ENCODE measurements at places on chromosomes 4 and X. TPM values are rescaled to one million over a fixed set of nuclear protein-coding genes. Genes with fewer than 3 reads are reported as not detected.
A peak's percentile ranks its signal among the peaks of the same experiment; 100 is the strongest.

The HTATSF1 gene
- total RNA-seq, result 36.5 TPM

The SPACA5 gene
- not detected for total RNA-seq

The SSX2 gene
- total RNA-seq, result not detected

The PFKFB1 gene
- total RNA-seq, result not detected

The SCML1 gene
- total RNA-seq, result 9.2 TPM

The ZNF157 gene
- not detected for total RNA-seq

The SH2D1A gene
- not detected for total RNA-seq

The MAML3 gene
- 1.2 TPM for total RNA-seq

- peak; percentile 7 for DNase-seq
Measured at GRCh38 chr4:54487491-54487890, 170.3 kb upstream of the KIT start.

GRCh38 chr4:147547314-147548056 is 66.6 kb downstream of the EDNRA start:
- DNase-seq, result peak; percentile 32

DNA sequence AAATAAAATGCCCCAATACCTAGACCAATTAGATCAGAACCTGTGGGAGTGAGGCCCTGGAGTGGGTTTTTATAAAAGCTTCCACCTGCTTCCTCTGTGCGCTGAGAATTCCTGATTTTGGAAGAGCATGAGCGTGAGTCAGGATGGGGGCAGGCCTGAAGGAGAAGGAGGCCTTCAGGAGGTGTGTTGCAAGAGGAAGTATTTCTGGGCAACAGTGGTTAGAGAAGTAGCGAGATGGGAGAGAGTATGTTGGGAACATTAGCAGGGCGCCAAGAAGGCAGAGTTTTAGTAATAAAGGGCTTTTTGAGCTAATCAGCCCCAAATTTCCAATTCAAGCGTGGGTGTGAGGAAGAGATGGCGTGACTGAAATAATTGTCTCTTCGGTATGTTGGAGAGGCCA is 349.8 kb downstream of the UNC5C start:
- no peak for DNase-seq

DNA sequence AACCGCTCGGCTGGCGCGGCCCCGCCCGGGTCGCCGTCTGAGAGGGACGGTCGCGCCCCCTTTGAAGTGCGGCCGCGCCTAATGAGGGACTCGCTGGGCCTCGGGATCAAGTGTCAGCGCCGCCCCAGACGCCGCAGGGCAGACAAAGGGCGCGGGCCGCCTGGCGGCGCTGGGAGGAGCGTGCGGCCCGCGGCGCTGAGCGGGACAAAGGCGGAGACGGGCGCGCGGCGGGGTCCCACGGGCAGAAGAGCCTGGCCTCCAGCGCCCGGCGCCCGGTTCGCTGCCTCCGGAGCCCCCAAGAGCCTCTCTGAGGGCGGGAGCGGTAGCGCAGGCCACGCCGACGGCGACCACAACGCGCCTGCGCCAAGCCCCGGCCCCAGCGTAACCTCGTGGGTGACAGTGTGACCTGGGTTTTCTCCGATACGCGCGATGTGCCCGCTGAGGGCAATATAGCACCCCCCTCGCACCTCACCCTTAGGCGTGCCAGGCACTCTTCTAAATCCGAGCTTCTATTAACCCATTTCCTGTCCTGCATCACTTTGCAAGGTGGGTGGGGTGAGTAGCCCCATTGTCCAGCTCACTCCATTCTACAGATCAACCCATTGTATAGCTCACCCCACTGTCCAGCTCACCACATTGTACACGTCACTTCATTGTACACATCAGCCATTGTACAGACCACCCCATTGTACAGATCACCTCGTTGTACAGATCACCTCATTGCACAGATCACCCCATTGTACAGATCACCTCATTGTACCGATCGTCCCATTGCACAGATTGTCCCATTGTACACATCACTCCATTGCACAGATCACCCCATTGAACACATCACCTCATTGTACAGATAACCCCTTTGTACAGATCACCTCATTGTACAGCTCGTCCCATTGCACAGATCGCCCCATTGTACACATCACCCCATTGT is 33.7 kb upstream of the STX18 start:
- DNase-seq, result peak; percentile 8

- DNase-seq, result peak; percentile 69
Measured at GRCh38 chr4:24991015-24991414, 39.7 kb downstream of the LGI2 start.

GRCh38 chr4:95761426-95761825 is 78.5 kb upstream of the PDHA2 start:
- DNase-seq, result no peak

DNA sequence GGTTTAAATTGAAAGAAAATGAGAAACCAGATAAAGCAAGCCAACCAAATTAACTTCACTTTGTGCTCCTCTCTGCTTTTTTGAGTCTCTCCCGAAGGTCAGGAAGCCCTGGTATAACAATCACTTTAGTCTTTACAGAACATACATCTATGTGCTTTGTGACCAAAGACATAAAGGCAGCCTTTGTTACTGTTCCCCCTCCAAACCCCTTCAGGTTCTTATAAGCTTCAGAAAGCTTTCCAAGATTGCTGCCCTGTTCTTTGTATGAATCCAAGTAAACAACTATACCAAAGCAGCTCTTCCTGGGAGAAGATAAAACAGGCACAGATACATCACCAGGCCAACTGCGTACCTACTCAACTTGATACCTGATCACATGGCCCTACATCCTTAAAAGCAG is 28.7 kb downstream of the RLIM start:
- no peak for DNase-seq

DNA sequence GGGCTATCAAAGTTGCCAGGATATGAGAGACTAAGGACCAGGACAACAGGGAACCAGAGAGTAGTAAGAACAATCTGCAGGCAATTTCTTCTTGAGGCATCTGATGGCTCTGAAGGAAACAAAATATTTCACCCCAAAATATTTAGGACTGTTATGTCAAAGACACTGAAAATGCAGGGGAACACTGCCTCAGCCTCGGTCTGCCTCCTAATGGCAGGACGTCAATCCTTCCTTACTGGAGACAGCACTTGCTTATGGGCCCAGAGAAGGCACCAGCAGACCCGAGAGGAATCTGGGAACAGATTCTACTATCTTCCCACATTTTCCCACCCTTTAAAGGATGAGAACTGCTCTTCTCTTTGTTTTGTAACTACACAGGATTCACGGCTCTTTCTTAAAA is 23.3 kb downstream of the RNF150 start:
- no peak for DNase-seq

GRCh38 chr4:78019414-78019813 is 37.7 kb upstream of the FRAS1 start:
- DNase-seq, result no peak

DNA sequence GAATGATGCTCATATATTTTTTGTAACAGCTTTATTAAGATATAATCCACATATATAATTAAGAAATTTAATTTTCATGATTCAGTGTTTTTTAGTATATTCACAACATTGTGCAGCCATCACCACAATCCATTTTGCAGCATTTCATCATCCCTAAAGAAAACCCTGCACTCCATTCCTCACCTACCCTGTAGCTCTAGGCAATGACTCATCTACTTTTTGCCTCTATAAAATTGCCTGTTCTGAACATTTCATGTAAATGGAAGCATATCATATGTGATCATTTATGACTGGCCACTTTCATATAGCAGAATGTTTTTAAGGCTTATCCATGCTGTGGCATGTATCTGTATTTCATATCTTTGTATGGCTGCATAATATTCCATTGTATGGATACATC is 339.9 kb downstream of the MAPK10 start:
- DNase-seq, result no peak

- no peak for DNase-seq
Measured at GRCh38 chr4:101156619-101157310, 190.6 kb downstream of the PPP3CA start.

DNA sequence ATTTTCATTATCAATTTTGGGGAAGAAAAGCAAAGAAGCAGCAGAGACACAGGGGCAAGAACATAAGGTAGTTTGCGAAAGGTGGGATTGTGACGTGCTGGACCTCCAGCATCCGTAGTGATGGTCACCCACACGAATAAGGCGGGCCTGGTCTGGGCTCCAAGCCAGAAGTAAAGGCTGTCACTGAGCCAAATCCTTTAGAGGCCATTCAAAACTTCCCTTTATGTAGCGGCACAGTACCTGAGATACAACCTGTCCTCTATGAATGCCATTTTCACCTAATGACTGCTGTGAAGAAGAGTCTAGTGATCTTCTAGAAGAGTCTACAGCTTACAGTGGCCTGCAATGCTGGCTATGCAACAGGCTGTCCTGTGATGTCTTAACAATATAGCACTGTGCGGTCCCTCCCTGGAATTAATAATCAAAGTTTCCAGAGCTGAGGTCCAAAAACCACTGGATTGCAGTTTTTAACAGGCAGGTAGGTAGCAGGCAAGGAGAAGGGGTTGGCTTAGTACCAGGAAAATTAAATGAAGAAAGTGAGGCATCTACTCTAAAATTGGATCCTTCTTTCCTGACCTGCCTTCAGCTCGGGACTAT is 56.2 kb downstream of the TRIML1 start:
- DNase-seq, result no peak

DNA sequence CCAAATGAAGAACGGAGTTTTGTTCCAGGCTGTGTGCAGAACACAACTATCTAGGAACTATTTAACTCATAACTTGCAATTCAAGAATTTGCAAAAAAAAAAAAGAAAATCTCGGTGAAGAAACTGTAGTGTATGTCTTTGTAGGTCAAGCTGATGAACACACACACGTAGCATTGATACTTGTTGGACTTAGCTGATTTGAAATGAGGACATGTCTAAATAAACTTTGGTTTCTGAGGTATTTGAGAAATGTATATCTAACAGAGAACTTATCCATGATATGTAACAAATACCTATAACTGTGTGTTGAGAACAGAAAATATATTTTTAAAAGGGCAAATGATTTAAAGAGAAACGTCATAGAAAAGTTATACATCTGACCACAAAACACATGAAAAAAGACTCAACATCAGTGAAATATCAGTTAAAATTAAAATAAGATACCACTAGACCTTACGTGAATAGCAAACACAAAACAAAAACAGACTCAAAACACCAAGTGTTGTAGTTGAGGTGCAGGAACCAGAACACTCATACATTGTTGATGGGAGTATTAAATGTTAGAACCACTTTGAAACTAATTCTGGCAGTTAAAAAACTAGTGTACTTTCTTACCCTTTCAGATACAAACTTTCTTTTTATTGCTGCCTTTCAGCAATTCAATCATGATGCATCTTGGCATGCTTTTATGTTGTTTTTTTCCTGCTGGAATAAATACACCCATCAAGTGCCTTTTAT is 1535.8 kb upstream of the PCDH10 start:
- no peak for DNase-seq

- DNase-seq, result no peak
Measured at GRCh38 chr4:9602389-9602914, 158.2 kb downstream of the DEFB131A start.

GRCh38 chr4:105637408-105638176 is 70.9 kb downstream of the INTS12 start:
- DNase-seq, result no peak

- DNase-seq, result peak; percentile 0
Measured at GRCh38 chrX:135431886-135432285, 10.1 kb downstream of the SMIM10L2A start.

DNA sequence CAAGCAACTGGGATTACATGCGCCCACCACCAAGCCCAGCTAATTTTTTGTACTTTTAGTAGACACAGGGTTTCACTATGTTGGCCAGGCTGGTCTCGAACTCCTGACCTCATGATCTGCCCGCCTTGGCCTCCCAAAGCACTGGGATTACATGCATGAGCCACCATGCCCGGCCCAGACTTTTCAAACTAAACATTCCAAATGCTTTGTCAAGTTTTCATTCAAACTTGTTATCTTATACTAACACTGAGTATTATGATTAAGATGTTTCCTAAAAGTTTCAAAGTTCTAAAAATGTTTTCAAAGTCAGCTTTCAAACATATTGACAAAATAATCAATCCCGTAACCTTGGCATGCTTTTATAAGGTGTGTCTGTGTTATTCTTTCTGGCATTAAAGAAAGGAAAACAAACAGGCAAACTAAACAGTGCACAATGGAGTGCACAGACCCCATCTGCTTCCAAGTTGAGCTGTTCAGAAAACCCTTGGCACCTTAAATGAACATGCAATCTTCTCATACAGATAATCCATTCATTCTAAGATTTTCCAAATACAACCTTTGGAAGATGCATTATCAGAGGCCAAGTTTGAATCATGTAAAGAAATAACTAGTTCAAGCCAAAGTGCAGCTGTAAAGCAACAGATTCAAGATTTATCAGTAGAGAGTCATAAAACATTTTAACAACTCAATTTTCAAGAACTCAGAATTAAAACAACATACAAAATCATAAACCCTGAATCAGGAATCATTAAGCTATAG is 49.1 kb downstream of the ABCG2 start:
- no peak for DNase-seq
